ENCODE measurements at places on chromosomes 12 and 14. TPM values are rescaled to one million over a fixed set of nuclear protein-coding genes. Genes with fewer than 3 reads are reported as not detected.

GOLT1B gene
- total RNA-seq: 34.6 TPM

NFE2 gene
- 4.9 TPM for total RNA-seq

P2RX2 gene
- not detected for total RNA-seq

HOXC9 gene
- total RNA-seq: 0.42 TPM

ACOT4 gene
- 4.9 TPM for total RNA-seq

GALNT9 gene
- total RNA-seq: not detected

ART4 gene
- 1.6 TPM for total RNA-seq

MMP17 gene
- 4.7 TPM for total RNA-seq

STAC3 gene
- total RNA-seq: 3.9 TPM

BATF gene
- 8.1 TPM for total RNA-seq

ACOT6 gene
- not detected for total RNA-seq

HELB gene
- 2.9 TPM for total RNA-seq

SDR39U1 gene
- total RNA-seq: 50.1 TPM

TMEM30B gene
- total RNA-seq: 4.0 TPM

KRT78 gene
- total RNA-seq: not detected

PLEK2 gene
- total RNA-seq: 0.64 TPM

SDR9C7 gene
- not detected for total RNA-seq

PIWIL1 gene
- total RNA-seq: not detected

KRT8 gene
- 5.7 TPM for total RNA-seq

PPP1R1A gene
- total RNA-seq: 184 TPM

GNG2 gene
- 135 TPM for total RNA-seq

A2M gene
- total RNA-seq: 996 TPM

SMIM41 gene
- total RNA-seq: 0.45 TPM

SLCO1A2 gene
- total RNA-seq: not detected

EFS gene
- 15.5 TPM for total RNA-seq

GPR68 gene
- total RNA-seq: 0.67 TPM

CAPZA3 gene
- total RNA-seq: not detected

SRRM4 gene
- total RNA-seq: not detected

SLC2A13 gene
- 13.0 TPM for total RNA-seq

PIP4K2C gene
- 14.3 TPM for total RNA-seq

IFT81 gene
- total RNA-seq: 5.4 TPM

VASH1 gene
- 12.9 TPM for total RNA-seq

ANKLE2 gene
- total RNA-seq: 79.9 TPM

NEK9 gene
- total RNA-seq: 105 TPM

ETV6 gene
- total RNA-seq: 42.0 TPM

PGF gene
- 2.9 TPM for total RNA-seq
